GM13976 (cell line): ENCODE measurements at places on chromosomes 13 and 19.

DNA sequence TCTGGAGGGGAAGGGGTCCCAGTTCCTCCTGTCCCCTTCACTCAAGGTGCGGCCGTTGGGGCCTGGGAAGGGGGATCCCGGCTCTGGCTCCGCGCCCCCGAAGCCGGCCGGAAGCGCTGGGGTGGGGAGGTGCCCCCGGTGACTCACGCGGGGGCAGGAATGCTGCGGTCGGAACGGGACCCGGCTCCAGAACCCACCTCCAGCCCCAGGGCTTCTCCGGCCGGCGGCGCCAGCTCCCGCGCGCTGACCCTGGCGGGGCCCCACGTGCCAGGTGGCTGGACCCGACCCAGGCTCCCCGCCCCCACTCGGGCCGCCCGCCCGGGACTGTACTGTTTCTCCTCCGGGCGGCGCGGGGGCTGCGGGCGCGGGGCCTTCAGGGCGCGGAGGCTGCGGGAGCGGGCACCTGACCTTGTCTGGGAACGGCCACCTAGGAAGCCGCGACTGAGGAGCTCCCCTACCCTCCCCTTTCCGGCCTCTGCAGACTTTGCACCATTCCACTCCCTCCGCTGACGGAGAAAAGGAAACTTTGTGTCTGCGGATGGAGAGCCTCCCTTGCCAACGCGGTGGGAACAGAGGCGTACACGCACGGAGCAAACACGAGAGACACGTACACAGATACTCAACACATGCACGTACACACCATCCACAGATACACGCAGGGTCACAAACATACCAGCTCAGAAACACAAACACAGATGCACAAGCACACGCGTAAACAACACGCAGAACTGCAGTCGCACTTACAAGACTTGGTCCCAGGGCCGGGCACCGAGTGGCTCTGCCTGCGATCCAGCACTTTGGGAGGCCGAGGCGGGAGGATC, 7.2 kb downstream of the AXL start:
- no peak for DNase-seq

GRCh38 chr13:20714563-20715329, 11.2 kb downstream of the IL17D start:
- no peak for DNase-seq

DNA sequence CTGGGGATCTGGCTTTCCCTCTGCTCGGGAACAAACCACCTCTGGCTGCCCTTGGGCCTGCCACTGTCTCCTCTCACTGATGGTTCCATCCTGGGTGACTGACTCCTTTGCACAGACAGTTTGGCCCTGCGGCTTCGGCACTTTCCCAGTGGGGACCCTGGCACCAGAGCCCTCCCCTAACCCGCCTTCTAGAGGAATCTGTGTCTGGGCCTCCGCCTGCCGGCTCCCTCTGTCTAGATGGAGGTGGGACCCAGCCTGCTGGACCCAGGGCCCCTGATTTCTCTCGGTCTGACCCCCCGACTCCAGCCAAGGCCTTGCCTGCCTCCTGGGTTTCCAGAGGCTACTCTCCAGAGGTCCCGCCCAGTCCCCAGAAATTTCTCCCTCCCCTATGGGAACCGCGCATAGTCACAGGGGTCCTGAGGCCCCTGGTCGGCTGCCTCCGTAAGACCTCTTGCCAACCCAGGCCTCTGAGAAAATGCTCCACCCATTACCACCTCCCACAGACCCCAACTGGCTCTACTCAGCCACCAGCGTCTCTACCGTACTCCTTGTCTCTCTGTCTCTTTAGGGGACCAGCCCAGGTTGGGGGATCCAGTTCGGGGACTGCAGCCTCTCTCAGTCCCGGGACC, 2.7 kb downstream of the CCDC106 start:
- DNase-seq: no peak

DNA sequence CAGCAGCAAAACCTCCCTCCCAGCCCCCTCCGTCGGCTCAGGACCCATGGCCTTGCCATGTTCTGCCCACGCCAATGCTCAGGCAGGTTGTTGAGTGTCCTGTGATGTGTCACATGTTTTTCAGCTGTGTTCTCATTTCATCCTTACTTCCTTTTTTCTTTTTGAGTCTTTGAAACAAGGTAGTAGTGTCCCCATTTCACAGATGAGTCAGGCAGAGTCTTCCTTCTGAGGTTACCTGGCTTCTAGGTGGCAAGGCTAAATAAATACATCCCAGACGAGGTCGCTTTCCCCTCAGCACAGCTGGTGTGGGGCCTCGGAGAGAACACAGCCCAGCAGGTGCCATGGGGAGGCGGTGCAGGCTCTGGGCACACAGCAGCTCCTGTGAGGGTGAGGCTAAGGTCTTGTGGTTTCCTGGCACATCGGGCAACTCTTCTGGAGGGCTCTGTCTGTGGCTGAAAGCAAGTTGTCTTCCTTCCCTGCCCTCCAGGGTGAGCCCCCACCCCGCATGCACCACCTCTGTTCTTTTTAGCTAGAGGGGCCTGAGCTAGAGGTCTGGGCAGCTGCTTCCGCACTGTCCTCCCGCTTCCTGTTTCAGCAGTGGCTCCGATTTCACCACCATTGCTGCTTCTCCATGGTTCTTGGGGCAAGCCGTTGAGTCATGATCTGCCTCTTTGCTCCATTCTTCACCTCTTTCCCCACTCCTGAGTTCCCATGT, 15.1 kb downstream of the PRAM1 start:
- peak; percentile 57 for DNase-seq

GRCh38 chr13:112255550-112256120, 120.5 kb upstream of the SPACA7 start:
- no peak for DNase-seq

DNA sequence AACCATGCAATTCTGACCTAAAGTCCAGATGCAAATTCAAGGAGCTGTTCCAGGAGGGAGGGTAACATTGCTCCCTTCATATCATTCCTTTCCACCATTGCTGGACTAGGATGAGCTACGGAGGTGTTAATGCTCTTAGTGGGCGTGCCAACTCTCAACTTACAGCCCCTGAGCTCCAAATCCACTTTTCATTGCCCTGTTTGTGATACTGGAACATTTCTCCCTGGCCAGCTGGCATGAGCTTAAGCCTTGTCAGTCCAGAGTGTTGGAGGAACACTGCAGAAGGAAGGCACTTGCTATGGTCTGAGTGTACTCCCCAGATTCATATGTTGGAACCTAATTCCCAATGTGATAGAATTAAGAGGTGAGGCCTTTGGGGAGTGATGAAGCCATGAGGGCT, 70.4 kb upstream of the FARP1 start:
- no peak for DNase-seq

DNA sequence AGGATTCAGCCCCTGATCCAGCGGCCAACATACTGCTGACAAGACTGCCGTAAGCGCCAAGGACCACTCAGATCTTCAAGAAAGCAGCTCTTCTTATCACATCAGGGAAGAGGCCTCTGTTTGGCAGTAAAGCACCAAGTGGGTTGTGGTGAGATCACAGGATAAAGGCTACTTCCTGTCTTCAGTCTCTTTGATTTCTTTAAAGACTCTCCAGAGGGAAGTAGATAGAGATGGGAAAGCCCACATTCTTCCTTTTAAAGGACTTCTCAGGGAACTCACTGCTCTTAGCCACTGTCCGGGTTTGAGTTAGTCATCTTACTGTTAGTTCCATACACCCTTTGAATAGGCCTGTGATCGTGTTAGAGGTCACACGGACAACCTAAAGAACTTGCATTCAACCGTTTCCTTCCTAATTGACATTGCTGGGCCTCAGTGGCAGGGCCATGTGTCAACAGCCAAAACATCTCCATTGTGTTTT, 47.2 kb upstream of the POMP start:
- no peak for DNase-seq

DNA sequence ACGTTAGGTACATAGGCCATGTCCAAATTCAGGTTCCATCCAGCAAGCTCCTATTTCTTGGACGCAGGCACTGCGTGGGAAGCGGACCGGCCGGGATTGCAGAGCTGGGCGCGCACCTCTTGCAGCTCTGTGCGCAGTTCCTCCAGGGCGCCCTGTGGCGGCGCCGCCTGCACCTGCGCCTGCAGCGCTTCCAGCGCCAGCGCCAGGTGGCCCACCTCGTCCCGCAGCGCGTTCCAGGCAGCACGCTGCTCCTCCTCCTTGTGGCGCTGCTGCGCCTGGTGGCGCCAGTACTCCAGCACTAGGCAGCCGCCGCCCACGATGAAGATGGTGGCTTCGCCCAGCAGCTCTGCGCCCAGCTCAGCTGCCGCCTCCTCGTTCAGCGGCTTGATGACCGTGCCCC, 31.1 kb downstream of the OPA3 start:
- no peak for DNase-seq

- no peak for DNase-seq
These were observed 106.9 kb downstream of the KLF12 start for GRCh38 chr13:74027161-74027779.

- DNase-seq: no peak
These were observed 20.4 kb downstream of the PROZ start for GRCh38 chr13:113178896-113179167.

GRCh38 chr13:33913829-33914228, 95.9 kb downstream of the RFC3 start:
- no peak for DNase-seq

DNA sequence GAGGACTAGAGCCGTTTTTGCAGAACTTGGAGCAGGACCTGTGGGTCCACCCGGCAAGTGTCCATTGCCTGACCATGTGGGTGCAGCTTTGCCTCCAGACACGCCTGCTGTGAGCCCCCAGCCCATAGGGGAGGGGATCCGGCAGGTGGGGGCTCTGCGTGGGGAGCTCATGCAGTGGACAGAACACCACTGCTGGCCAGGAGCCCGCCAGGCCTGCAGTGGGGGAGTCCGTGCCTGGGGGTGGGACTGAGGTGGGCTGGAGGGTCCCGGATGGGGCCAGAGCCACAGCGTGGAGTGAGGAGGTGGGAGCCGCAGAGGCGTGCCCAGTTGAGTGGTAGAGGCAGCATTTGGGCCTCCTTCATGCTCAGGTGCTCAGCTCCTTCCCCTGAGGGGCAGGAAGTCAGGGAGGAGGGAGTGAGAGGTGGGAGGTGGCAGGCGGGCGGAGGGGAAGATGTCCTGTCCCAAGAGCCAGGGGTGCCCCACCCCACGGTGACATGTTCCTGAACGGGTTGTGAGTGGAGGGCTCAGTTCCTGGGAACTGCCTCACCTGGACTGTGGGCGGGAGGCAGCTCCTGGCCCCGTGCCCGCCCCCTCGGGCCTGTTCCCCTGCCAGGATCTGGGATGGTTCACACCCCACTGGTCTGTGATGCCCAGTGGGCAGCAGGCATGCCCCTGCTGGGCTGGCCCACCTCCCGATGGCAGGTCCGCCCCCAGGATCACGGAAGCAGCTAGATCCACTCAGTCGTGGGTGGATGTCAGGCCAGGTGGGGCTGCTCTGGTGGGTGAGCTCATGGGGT, 8.8 kb downstream of the ADAT3 start:
- DNase-seq: no peak

DNA sequence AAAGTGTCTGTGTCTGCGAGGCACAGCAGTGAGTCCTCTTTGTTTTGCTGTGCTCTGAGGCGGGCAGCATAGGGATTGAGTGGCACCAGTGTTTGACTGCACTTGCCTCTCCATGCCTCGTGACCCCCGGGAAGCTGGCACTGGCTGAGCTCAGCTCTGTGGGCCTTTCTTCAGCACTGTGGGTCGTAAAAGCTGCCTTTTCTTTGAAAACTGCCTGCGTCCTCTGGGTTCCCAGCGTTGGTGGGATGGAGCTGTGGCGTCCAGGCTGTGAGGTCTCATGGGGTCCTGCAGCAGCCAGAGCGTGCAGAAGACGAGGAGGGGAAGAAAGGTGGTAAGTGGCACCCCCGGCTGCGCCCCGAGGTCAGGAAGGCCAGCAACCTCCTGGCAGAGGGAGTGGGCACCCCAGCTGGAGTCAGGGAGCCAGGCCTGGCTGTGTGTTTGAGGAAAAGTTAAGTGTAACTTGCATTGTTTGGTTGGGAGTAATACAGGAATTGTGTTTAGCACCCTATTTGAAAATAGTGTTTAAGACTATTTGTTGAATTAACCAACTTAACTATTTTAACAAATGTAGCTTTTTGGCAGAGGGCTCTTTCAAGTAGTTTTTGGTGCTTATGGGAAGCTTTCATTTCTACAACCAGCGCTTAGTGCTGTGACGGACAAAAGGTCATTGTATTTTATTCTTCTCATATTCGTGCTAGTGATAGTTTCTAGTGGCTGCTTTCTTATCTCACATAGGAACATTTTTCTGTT, 79.3 kb upstream of the TEX29 start:
- DNase-seq: no peak

DNA sequence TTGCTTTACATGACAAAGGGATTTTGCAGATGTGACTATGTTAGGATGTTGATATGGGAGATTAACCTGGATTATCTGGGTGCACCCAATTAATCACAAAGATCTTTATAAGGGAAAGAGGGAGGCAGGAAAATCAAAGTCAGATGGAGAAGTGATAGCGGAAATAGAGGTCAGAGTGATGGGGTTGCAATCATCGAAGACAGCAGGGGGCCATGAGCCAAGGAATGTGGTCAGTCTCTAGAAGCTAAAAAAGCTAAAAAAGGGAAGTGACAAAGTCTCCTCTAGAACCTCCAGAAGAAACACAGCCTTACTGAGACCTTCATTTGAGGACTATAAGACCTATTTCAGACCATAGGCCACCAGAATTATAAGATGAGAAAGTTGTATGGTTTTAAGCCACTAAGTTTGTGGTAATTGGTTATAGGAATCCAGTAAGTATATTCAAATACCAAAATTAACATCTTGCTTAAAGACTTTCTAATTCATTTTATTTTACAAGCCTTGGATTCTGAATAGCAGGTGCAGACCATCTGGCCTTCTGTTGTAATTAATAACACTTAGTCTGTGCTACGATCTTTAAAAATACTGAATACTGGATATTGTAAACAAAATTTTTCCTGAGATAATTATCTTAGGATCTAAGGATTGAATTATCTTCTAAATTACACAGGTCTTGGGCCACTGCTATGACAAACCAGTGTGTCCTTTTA, 493.4 kb upstream of the PCDH20 start:
- DNase-seq: no peak

DNA sequence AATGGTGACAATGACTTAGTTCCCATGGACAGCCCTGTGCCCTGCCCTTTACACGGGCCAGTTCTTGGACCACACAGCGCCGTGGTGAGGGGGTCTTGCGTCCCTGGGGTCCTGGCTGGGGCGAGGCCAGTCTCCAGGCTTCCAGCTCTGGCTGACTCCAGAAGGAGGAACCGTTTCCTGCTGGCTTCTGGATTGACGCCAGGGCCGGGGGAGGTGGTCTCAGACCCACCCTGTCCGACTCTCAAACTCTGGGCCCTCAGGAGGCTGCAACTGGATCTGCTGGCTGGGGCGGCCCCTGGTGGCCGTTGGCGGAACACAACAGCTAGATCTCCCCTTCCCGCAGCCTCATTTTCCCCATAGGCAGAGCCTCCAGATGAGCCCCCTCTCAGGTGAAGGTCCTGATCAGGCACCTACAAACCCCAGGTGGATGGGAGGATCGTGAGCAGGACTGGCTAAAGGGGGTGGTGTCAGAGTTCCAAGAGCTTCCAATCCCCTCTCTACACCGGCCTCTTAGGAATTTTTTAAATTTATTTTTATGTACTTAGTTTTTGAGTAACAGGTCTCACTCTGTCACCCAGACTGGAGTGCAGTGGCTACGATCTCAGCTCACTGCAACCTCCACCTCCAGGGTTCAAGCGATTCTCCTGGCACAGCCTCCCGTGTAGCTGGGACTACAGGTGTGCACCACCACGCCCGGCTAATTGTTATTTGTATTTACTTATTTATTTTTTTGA, 8.0 kb downstream of the CCDC194 start:
- peak; percentile 83 for DNase-seq

GRCh38 chr19:1830978-1831377, 17.3 kb downstream of the REXO1 start:
- DNase-seq: no peak
